ENCODE measurements at places on chromosomes 1 and 21. TPM values are rescaled to one million over a fixed set of nuclear protein-coding genes. Genes with fewer than 3 reads are reported as not detected.

SELP gene
- total RNA-seq: not detected

CNR2 gene
- not detected for total RNA-seq

DNA sequence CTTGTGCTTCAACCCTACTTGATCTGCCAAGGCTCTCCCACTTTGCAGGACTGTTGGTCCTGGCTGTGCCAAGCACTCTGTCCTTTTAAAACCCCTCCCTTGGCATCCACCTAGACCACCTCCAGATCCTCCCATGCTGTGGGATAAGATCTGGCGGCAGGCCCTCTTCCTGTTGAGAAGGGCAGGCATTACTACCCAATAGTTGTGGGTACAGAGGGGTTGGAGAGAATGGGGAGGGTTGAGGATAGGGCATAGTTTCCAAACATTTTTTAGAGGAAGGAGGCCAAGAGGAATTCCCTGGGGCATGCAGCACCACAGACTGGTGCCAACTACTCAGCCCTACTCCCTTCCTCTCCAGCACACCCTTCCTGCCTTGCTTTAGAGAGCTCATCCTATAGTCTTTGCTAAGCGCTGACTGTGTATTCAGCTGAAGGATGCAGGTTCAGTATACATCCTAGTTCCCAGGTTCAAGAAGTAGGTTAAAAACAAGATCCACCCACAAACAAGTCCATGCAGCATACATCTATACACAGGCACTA is 70.7 kb downstream of the TRABD2B start:
- no peaks in the 10 kb centered on the region for H3K4me1 ChIP-seq
- H3K36me3 ChIP-seq: no peaks in the 10 kb centered on the region
- DNase-seq: no peak
- H3K4me3 ChIP-seq: no peak overlapping the region
- no peak overlapping the region for H3K27ac ChIP-seq

FCER1G gene
- not detected for total RNA-seq

OLIG2 gene
- total RNA-seq: 0.56 TPM

MXRA8 gene
- 440 TPM for total RNA-seq

GRCh38 chr1:167713330-167714081 is 8.3 kb upstream of the MPZL1 start:
- DNase-seq: peak; percentile 82
- peak overlapping the region; percentile 82 for H3K4me3 ChIP-seq
- H3K36me3 ChIP-seq: no peaks in the 10 kb centered on the region
- peaks cover 17% of the 10 kb centered on the region for H3K4me1 ChIP-seq
- peak overlapping the region; percentile 79 for H3K27ac ChIP-seq

GRCh38 chr1:209652121-209652735 is at the start of gene LAMB3:
Gene LAMB3 (minus strand): TSS chr1:209652425. CDS start chr1:209650944, 1,481 bp downstream.
- H3K27ac ChIP-seq: peak within 1 kb of the TSS; percentile 64
- H3K4me1 ChIP-seq: peaks cover 64% of the 10 kb centered on the region
- no peak within 1 kb of the TSS for H3K4me3 ChIP-seq

GRCh38 chr1:165842671-165843129 is 15.3 kb downstream of the UCK2 start:
- no peaks in the 10 kb centered on the region for H3K27me3 ChIP-seq
- H3K4me3 ChIP-seq: peak overlapping the region; percentile 36
- no peaks in the 10 kb centered on the region for H3K36me3 ChIP-seq
- peaks cover 44% of the 10 kb centered on the region for H3K4me1 ChIP-seq

PRAMEF4 gene
- total RNA-seq: not detected

DNA sequence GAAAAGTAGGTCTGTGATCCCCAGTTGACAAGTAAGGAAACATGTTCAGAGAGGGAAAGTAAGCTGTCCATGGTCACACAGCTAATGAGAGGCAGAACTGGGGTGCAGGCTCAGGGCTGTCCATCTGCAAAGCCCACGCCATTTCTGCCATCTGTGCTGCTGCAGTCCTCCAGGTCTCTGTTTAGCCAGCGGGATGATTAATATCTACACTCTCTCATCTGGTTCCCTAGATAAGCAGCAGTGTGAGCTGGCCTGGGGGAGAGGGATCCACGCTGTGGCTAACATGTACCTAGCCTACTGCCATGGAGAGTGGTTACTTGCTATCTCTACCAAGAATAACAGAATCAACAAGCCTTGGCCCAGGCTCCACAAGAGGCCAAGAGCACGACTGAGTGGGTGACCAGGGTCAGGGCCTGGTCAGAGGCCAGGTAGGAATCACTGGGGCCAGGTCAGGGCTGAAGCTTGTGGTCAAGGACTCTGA is 75.2 kb downstream of the TRABD2B start:
- H3K4me3 ChIP-seq: no peak overlapping the region
- H3K36me3 ChIP-seq: no peaks in the 10 kb centered on the region
- DNase-seq: no peak
- no peak overlapping the region for H3K27ac ChIP-seq

DNA sequence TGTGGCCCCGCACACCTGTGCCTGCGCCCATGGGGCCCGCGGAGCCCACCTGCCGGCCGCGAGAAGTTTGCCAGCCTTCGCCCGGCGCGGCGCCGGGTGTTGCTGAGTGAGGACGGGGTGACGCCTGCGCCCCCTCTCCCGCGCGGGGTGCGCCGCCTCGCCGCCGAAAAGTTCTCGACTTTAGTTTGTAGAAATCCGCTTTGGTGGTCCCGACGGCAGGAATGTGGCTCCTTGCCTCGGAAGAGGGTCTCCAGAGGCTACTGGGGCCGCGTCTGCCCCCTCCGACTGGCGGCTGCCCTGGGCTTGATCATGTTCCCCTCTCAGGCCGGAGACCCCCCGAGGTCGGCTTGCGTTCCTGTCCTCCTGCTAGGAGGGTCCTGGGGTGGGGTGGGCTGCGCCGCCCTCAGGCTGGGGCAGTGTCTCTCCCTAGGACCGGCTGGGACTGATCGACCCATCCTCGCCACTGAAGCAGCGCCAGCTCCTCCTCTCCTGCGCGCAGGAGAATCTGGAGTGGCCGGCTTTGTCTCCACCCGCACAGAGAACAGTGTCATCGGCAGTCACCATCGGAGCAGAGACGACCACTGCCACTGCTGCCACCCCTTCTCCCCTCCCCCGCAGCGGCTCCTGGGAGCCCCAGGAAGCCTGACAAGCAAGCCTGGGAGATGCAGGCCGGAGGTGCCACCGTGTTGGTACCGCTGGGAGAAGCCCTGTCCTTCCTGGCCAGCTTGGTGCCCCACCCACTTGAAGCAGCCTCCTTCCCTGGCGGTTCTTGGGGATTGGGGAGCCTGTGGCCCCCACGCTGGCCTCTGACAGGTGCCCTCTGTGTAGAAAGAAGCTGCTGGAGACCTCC is 553 bp upstream of the SLC30A2 start:
- H3K27me3 ChIP-seq: peaks cover 76% of the 10 kb centered on the region
- H3K27ac ChIP-seq: no peak overlapping the region
- H3K4me1 ChIP-seq: peaks cover 4% of the 10 kb centered on the region
- DNase-seq: no peak

DNA sequence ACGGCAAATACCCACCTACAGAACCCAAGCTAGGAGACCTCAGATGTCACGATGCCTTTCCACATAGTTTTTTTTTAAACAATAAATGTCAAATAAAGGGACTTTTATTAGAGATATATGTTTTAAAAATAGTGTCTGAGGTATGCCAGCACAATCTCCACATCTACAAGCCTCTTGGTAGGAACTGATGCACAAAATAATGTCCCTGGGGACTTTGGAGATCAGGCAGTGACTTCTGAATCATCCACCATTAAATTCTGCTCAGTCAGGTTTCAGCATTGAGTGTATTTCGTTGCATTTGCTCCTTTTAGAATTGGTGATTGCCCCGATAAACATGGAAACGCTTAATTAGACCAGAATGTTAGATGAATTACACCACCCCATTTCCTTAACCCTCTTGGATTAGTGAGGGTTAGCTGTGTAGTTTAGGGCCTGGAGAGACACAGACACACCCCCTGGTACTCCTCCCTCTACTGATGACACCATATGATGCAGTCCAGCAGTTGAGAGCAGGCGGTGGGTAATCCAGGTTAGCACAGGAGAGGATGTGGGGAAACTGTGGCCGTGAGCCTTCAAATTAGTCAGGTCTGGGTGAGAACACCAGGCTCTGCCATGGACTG is 33.6 kb downstream of the LGR6 start:
- DNase-seq: no peak
- H3K36me3 ChIP-seq: peaks cover 7% of the 10 kb centered on the region
- no peak overlapping the region for H3K27ac ChIP-seq
- H3K4me1 ChIP-seq: peaks cover 12% of the 10 kb centered on the region

VSIG8 gene
- not detected for total RNA-seq

GRCh38 chr1:56526571-56527174 is 52.7 kb downstream of the PLPP3 start:
- peaks cover 53% of the 10 kb centered on the region for H3K4me1 ChIP-seq
- H3K36me3 ChIP-seq: peaks cover 39% of the 10 kb centered on the region

- peak overlapping the region; percentile 57 for H3K4me3 ChIP-seq
- H3K27ac ChIP-seq: no peak overlapping the region
- H3K4me1 ChIP-seq: no peaks in the 10 kb centered on the region
- no peaks in the 10 kb centered on the region for H3K36me3 ChIP-seq
- peaks cover 24% of the 10 kb centered on the region for H3K27me3 ChIP-seq
Measured at GRCh38 chr1:4655674-4656532, 1.5 kb downstream of the AJAP1 start.

CSF3R gene
- not detected for total RNA-seq

DNA sequence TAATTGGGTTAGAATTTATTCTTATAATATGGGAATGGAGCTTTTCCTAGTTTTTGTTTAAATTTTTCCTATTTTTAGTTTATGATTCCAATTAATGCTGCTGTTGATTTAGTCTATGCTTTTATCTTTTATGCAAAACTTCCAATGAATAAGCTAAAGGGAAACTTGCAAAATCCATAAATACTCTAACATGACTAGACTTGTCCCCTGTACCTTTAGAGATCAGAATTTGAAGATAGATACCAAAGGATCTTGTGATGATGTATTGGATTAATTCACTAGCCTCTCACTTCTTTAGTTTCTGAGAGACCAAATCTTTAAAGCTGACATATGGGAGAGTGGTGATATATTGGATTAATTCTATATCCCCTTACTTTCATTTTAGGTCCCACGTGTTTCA is 306.6 kb upstream of the PRMT6 start:
- no peak for DNase-seq
- no peak overlapping the region for H3K27ac ChIP-seq
- no peaks in the 10 kb centered on the region for H3K27me3 ChIP-seq
- H3K36me3 ChIP-seq: no peaks in the 10 kb centered on the region
- H3K4me3 ChIP-seq: no peak overlapping the region

GRCh38 chr1:241533326-241534115 is 1.3 kb downstream of the KMO start:
- no peaks in the 10 kb centered on the region for H3K36me3 ChIP-seq
- H3K4me1 ChIP-seq: peaks cover 15% of the 10 kb centered on the region
- H3K4me3 ChIP-seq: no peak overlapping the region
- H3K27me3 ChIP-seq: peaks cover 50% of the 10 kb centered on the region
- no peak for DNase-seq
- H3K27ac ChIP-seq: no peak overlapping the region

DNA sequence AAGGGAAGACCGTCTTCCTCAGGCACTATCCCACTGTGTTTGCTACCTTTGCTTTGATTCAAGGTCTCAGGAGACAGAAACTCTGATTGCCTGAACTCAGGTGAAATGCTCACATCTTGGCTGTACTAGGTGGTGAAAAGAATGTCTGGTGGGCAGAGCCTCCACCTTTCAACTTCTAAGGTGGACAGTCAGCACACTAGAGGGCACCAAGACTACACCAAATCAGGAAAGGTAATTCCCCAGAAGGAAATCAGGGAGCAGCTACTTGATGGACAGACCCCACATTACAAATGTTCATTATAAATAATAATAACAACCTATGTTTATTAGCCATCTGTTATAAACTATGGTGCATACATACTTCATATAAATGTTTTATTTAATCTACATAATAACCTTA is 220.9 kb downstream of the ATG4C start:
- no peaks in the 10 kb centered on the region for H3K4me1 ChIP-seq
- H3K27ac ChIP-seq: no peak overlapping the region
- no peak for DNase-seq
- peaks cover 47% of the 10 kb centered on the region for H3K27me3 ChIP-seq

RPF1 gene
- 23.4 TPM for total RNA-seq

DNA sequence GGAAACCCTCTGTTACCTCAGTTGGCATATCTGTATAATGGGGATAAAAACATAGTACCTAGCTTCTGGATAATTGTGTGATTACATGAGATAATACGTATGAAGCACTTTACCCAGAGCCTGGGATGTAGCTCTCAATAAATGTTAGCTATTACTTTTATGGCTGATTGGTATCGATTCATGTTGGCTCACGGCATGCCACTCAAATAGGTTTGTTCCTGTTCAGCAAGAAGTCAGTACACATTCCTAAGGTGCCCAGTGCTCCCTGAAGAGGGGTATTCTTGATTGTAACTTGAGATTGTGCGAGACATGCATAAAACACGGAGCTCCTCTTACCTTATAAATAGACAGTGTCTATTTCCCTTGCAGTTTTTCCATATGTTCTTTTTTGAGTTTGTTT is 78.5 kb upstream of the GALNT2 start:
- H3K27ac ChIP-seq: no peak overlapping the region
- H3K36me3 ChIP-seq: no peaks in the 10 kb centered on the region
- peak; percentile 21 for DNase-seq
- H3K4me3 ChIP-seq: no peak overlapping the region
- peaks cover 5% of the 10 kb centered on the region for H3K4me1 ChIP-seq

- no peak overlapping the region for H3K27ac ChIP-seq
- H3K4me3 ChIP-seq: no peak overlapping the region
- H3K4me1 ChIP-seq: peaks cover 10% of the 10 kb centered on the region
- DNase-seq: no peak
- H3K36me3 ChIP-seq: no peaks in the 10 kb centered on the region
Measured at GRCh38 chr1:159949981-159950381, 4.1 kb downstream of the SLAMF9 start.

- peak; percentile 56 for DNase-seq
- no peak overlapping the region for H3K27ac ChIP-seq
- H3K27me3 ChIP-seq: peaks cover 4% of the 10 kb centered on the region
- H3K36me3 ChIP-seq: no peaks in the 10 kb centered on the region
- H3K4me3 ChIP-seq: no peak overlapping the region
Measured at GRCh38 chr1:228863776-228864175, 128.5 kb downstream of the RHOU start.

DNA sequence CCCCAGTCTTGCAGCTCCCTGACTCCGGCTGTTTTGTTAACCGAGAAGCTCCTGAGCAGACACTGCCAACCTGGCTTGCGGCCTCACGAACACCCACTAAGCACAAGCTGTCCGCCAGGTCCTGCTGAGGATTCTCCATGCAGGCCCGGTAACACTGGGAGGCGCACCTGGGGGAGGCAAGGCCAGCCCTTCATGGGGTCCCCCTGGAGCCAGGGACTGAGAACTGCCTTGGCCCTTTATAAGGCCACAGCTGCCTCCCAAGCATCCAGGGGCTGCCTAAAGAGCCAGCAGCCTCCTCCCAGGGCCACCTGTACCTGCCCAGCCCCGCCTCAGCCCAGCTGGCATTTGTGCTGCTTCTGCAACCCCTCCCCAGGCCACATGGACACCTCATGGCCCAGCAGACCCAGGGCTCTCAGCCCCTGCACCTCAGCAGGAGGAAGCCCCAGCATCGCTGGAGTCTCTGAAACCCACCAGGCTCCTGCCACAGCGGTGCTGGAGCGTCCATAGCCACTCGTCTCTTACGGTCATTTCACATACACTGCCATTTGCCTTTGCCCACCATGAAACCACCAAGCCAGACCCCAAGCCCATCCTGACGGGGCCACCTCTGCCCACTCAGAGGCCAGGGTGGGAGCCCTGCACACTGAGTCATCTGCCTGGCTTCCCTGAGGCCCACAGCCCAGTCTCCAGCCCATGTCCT is 82.5 kb downstream of the NPHP4 start:
- no peak overlapping the region for H3K4me3 ChIP-seq
- H3K36me3 ChIP-seq: no peaks in the 10 kb centered on the region
- peak; percentile 77 for DNase-seq
- peaks cover 9% of the 10 kb centered on the region for H3K4me1 ChIP-seq
- no peak overlapping the region for H3K27ac ChIP-seq

LENEP gene
- not detected for total RNA-seq

Data from osteocyte (in vitro differentiated cells).